ENCODE measurements at places on chromosomes 4 and X.
A peak's percentile ranks its signal among the peaks of the same experiment; 100 is the strongest.

GRCh38 chrX:51798701-51799100, 55.5 kb downstream of the GSPT2 start:
- DNase-seq: no peak

DNA sequence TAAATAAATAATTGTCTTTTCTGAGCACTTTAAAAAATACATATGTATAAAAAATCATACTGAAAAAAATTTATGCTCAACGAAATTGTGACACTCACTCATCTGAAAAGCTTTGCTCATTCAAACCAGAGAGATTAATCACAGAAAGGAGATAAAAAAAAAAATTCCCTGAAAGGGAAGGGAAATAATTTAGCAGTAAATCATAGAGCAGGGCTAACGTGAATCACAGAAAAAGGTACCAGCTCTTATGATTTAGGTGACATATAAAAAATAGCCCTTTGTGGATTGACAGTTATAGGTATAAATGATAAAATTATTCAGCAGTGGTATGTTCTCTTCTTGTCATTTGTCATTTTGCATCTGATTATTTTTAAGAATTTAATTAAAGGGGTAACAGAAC, 552.7 kb upstream of the TENM3 start:
- no peak for DNase-seq

- no peak for DNase-seq
Observed at GRCh38 chr4:16072168-16072567, 11.7 kb downstream of the PROM1 start.

DNA sequence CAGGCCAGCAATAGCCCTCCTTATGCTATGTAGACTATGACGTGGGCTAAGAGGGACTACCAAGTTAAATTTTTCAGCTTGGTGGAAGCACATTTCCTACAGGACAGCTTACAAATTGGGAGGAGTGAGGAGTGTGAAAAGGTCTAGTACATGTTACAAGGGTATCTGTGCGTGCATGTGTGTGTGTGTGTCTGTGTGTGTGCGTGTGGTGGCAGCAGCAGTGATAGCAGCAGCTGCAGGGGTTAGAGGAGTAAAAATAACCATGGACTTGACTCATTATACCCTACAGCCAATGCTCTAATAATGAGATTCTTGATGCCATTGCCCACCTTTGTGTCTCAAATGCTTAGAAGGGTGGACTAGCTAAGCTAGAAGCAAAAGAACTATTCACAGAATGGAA, 88.6 kb downstream of the SLC9A7 start:
- no peak for DNase-seq

- no peak for DNase-seq
Observed at GRCh38 chrX:19899217-19899788, 11.9 kb upstream of the SH3KBP1 start.

- DNase-seq: no peak
Observed at GRCh38 chr4:141347684-141348083, 127.0 kb downstream of the ZNF330 start.

DNA sequence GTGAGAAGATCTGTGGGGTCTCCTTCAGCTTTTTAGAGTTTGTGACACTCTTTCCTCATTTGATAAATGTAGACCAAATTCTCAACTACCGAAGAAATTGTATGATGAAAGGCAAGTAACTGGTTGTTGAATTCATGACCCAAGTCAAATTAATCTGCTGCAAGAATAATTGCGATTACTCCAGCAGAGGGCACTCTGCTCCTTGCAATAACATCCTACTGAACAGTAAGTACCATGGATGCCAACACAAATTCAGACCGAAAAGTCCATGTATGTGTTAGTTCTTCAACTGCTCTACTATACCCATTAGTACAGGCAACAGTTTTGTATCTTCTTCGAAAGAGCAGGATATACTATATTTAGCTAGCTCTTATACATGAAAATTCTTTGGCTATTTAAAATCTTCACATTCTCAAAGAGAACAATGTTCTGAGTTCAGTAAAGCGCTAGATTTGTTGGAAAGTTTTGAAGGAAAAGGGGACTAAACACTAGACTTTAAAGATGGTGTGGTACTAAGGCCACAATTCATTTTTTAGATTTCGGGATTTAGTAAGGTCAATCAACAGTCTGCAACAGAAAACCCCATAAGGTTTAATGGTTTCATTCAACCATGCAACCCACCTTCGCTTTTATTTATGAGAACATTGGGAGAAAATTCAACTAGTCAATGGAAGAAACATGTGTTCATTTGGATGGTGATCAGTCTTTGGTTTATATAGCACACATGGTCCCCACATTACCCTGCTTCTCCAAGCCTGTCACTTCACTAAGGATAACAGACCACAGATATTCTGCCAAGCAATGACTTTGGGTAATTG, 105.4 kb upstream of the TBC1D9 start:
- no peak for DNase-seq

- DNase-seq: no peak
Observed at GRCh38 chrX:73239242-73239641, 24.6 kb upstream of the NAP1L2 start.

DNA sequence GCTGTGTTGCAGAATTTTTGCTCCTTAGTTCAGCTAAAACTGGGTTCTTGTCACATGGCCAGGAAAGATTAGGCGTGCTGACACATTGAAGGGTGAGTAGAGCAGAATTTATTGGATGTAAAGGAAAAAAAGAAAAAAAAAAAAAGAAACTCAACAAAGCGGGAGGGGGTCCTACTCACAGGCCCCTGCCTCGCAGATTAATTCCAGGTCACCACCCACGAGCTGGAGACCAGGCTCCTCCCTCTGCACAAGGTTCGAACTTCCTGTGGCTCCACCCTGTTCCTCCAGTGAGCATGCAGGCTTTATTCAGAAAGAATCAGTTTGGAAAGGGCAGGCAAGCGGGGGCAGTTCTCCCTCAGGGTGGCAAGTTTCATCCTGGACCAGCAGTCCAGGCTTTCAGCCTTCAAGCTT, 17.1 kb downstream of the MGST2 start:
- DNase-seq: no peak

- DNase-seq: no peak
Observed at GRCh38 chr4:83112678-83113428, 1.7 kb downstream of the PLAC8 start.

DNA sequence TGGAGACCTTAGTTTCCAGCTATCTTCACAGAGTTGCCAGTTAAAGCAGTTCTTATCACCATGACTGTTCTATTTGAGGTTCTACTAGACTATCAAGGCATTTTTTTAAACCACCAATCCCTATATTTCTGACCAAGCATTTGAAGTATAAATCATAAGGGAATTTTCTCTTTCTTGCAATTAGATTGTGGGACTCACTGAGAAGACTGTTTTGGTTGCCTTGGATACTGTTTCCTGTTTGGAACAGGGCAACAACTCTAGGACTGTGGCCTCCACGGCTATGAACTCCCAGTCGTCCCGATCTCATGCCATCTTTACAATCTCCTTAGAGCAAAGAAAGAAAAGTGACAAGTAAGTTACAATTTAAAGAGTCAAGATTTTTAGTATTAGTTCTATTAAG, 11.8 kb downstream of the KIF4A start:
- DNase-seq: no peak

GRCh38 chrX:55130481-55130880, 41.7 kb downstream of the PAGE2 start:
- DNase-seq: no peak

DNA sequence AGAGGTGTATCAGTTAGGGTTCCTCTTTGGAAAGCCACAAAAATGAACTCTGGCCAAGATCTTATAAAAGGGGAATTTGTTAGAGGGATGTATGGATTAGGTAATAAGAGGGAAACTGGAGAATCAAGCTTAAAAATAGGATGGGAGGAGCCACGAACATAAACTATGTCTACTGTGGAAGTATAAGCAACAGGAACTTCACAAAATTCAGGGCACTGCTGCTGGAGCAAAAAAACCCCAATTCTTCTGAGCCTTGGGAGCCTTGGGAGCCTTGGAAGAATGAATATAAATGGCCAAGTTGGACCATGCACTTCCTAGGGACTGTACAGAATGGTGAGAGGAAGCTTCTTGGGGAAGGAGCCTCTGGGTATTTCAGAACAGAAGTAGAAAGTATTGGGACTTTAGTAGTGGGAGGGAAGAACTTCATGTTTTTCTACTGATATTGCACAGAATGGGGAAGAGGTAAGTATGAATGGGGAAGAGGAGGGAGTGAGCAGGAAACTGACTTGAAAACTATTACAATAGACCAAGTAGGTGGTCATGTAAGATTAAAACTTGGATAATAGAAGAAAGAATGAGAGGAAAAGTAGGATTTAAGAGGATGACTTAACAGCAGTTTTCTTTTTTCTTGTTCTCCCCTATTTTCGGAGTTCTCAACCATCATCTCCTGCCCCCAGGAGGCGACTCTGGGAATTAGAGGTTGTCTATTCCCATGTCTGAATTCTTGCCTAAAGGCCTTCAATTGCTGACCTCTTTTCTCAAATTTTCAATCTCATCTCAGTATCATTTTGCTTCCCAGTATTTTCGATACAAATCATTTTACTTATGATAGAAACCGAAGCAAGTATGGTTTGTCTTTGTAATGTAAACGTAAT, 44.4 kb upstream of the TAPT1 start:
- DNase-seq: no peak

DNA sequence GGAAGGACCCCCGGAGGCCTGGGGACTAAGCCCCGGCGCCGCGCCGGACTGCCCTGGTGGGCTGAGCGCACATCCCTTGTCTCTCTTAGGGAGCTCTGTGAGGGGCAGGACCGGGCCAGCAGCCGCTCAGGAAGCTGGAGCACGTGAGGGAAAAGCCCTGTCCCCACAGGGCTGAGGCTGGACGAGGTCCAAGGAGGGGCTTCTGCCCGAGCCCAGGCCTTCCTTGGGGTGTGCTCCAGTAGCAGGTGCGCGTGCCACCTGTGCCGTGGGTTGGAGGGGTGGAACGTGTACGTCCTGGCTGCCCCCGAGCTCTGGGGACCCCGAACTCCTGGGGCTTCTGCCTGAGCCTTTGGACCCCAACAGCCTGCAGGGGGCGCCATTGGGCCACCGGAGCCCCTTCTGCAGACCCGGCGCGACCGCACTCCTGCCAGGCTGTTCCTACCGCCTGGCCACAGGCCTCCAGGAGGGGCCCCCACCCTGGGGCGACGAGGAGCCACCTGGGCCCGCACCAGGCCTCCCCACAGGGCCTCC, 27.2 kb downstream of the TACC3 start:
- peak; percentile 94 for DNase-seq

GRCh38 chrX:2342281-2342688, 158.5 kb downstream of the DHRSX start:
- DNase-seq: no peak

DNA sequence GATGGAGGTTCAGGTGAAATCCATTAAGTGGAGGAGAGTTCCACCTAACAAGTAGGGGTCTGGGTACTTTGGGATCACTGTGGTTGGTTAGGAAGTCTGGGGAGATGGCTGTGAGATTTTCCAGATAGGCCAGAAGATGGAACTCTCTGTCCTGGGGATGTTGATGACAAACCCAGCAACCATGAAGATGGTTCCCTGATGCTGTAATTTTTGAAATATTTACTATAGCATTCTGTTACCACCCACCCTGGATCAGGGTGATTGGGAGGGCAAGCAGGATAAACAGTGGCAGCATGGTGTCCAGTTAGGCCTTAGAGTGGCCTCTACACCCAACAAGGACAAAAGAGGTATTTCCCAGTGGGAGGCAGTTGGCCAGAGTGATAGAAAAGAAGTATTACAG, 15.9 kb upstream of the NELFA start:
- no peak for DNase-seq

GRCh38 chr4:80309294-80310004, 26.1 kb upstream of the CFAP299 start:
- DNase-seq: no peak

DNA sequence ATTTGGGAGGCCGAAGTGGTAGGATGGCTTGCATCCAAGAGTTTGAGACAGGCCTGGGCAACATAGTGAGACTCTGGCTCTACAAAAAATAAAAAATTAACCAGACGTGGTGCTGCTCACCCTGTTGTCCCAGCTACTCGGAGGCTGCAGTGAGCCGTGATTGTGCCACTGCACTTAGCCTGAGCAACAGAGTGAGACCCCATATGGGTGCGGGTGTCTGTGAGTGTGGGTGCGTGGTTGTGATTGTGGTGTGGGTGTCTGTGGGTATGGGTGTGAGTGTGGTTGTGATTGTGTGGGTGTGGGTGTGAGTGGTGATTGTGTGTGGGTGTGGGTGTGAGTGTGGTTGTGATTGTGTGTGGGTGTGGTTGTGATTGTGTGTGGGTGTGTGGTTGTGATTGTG, 114.6 kb downstream of the UBE2K start:
- DNase-seq: no peak

- no peak for DNase-seq
Observed at GRCh38 chr4:82744284-82744968, 54.2 kb downstream of the SCD5 start.

DNA sequence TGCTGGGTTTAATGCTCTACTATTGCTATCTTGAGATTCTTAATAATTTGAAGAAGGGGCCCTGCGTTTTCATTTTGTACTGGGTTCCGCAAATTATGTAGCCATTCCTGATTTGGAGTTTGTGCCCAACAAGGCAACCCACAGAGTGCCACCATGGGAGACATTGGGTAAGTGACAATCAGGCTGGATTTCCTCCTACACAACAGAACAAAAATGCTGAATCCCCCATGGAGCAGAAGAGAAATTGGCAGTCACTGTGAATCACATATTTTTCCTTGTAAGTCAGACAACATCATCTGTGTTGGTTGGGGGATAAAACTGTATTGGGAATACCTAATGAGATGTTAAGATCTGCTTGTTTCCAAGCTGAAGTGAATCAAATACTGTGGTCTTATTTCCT, 80.9 kb downstream of the CNGA2 start:
- DNase-seq: no peak

- no peak for DNase-seq
Observed at GRCh38 chrX:643911-644303, 13.3 kb downstream of the SHOX start.

DNA sequence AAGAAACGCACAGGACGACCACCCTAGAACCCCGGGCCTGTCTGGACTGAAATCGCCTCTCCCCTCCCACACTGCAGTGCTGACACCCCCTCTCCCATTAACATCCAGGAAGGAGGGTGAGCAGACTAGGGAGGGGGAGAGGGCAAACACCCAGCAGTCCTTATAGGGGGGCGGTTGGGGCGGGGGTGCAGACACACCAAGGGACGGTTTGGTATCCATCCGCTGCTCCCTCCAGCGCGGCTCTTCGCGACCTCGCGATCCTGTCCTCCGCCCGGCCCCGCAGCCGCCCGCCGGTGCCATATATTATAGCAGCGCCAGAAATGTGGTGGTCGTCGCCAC, 411 bp upstream of the GPRASP1 start:
- no peak for DNase-seq

GRCh38 chr4:187175197-187175596, 451.5 kb upstream of the FAT1 start:
- no peak for DNase-seq

GRCh38 chr4:166146806-166147540, 273.9 kb downstream of the TLL1 start:
- DNase-seq: no peak

- no peak for DNase-seq
Observed at GRCh38 chr4:3874028-3874415, 107.8 kb downstream of the ADRA2C start.

DNA sequence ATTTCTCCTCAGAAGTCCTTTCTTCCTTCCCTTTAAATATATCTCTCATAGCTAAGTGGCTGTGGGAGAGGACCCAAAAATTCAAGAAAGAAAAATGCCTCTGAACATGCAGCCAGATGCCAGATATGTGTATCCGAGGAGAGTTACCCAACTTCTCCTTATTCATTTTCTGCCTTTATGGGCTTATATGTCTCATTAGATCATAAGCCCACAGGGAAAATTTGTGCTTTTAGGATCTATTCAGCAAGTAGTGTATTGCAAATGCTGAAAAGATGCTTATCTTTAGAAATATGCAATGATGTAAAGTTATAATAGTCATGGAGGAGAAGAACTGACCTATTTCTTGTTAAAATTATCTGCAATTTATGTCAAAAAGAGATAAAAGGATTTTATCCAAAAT, 371.8 kb upstream of the NOCT start:
- DNase-seq: no peak
